ENCODE measurements at places on chromosomes 6 and 20. TPM values are rescaled to one million over a fixed set of nuclear protein-coding genes. Genes with fewer than 3 reads are reported as not detected.
A peak's percentile ranks its signal among the peaks of the same experiment; 100 is the strongest.

The TAF4 gene
- 12.7 TPM for total RNA-seq

The ME1 gene
- total RNA-seq: 7.9 TPM

The SLC32A1 gene
- not detected for total RNA-seq

The C6orf118 gene
- 0.52 TPM for total RNA-seq

The PHACTR1 gene
- 6.0 TPM for total RNA-seq

The RIN2 gene
- 34.0 TPM for total RNA-seq

GRCh38 chr20:33789858-33790182 is 21.3 kb upstream of the CHMP4B start:
- no peak for DNase-seq

GRCh38 chr6:132456700-132457143 is 55.4 kb upstream of the MOXD1 start:
- no peak for DNase-seq

GRCh38 chr6:34074064-34074742 is 71.7 kb downstream of the GRM4 start:
- no peak for DNase-seq

- DNase-seq: peak; percentile 49
These were observed 80.3 kb upstream of the HTR1E start for GRCh38 chr6:86856937-86857563.

GRCh38 chr6:33443619-33444504 is 10.5 kb upstream of the ZBTB9 start:
- no peak for DNase-seq

GRCh38 chr6:41900861-41901260 is 5.7 kb upstream of the USP49 start:
- DNase-seq: no peak

DNA sequence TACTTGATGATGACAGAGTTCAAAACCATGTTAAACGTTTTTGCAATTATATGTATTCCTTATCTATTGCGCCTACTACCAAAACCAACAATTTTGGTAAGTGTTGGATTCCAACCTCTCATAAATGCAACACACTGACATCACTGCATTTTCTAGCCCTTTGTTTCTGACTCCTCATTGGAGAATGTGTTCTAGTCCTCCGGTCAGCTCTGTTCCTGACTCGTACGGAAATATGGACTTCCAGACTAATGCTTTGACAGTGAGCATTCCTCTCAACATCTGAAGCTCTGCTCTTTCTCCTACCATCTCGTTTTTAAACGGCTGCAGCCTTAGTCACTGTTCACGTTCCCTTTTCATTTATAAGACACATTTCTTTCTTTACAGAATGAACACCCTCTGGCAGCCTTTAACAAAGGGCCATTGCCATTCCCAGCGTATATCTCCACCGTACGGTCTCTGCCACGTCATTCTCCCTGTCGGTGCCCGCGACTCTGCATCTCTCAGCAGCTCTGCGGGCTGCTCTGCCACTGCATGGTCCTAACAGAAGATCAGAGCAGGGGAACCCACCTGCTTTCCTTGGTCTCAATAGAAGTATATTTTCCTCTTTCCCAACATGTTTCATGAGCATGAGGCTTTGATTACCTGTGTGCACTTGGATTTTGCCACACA is 103.0 kb upstream of the SYNDIG1 start:
- no peak for DNase-seq

DNA sequence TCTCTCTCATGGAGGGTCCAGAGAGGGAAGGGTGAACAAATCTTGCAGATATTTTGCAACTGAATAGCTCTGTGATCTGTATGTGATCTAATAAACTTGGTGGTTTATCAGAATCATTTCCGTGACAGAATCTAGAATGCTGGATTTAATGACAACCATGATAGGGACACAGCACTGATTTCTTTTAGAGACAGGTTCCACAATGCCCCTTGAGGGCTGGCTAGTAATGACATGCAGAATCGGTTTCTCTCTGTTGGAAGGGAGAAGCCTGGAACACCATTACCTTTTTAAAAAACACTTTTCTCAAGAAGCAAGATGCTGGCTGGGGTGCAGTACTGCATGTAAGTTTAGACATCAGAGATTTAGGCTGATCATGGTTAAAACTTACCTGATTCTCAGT is 313.4 kb downstream of the CDH26 start:
- DNase-seq: no peak

DNA sequence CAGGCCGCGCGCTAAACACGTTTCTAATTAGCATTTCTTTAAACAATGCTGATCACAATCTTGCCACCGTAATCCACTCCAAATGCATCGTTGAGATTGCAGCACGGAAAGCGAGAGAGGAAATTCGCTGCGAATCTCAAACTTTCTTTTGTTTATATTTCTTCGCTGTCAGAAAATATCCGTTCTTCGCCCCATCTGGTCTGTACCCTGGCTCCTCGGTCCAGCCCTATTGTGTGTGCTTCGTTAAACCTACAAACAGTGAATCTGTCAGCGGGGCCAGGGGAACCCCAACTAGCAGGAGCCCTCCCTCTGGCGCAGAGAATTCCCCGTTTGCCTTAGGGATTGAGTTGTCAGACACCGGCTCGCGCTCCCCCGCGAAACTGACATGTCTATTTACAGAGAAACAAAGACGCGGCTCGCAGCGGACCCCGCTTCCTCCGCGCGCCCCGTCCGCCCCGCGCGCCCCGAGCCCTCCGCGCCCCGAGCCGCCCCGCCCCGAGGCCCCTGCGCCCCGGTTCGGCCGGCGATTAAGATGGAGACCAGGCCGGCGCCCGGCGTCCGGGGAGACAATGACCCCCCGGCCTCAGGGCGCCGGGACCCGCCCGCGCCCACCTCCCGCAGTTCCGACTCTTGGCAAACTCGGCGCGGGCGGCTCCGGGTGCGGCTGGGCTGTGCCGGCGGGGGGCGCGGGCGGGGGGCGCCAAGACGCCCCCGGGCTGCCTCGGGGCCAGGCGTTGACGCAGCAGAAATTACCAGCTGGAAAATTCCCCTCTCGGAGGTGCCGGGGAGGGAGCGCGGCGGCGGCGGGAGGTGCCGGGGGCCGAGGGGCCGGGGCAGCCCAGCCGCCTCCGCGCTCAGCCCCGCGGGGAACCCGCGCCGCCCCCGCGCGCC is 874 bp downstream of the ZBTB46 start:
- DNase-seq: no peak

GRCh38 chr20:19835533-19836222 is 77.6 kb downstream of the RIN2 start:
- DNase-seq: no peak

GRCh38 chr6:42332916-42333315 is 115.3 kb upstream of the MRPS10 start:
- no peak for DNase-seq

- no peak for DNase-seq
These were observed 623.9 kb downstream of the KIF16B start for GRCh38 chr20:15949391-15949790.

DNA sequence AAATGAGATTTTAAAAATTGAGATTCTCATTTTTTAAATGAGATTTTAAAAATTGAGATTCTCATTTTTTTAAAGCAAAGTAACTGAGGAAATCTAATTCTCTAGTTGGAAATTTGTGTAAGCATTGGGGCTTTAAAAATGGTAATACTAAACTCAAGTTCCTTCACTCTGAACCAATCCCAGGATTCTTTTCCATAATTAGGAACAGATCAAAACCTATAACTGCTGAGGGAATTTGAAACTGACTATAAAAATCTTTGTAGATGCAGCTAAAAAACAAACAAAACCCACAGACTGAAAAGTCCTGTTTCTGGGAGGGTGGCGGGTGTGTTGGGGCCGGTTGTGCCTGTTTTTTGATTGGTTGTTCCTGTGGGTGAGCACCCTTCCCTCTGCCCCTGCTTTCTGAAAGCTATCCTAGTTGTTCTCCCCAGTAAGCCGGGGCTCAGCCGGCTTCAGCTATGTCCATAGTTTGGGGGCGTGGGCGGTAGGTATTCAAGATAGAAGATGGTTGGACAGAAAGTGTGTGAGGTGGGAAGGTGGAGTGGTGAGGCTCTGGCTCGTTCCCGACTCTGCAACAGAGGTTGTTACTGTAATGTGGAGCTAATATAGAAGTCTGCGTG is 49.3 kb downstream of the GFRA4 start:
- no peak for DNase-seq

DNA sequence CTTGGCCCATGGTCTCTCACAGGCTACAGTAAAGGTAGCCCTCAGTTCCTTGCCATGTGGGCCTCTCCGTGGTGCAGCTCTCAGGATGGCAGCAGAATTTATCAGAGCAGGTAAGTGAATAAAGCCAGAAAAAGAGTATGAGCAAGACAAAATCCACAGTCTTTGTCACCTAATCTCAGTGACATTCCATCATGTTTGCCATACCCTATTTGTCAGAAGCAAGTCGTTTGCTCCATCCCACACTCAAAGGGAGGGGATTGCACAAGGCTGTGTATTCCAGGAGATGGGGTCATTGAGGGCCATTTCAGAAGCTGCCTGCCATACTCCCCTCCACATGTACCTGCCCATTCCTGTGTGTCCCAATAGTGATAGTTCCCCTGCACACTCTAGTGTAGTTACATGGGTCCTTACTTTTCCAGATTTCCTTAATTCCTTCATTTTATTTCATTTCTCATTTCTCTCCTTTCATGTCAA is 24.2 kb downstream of the ISM1 start:
- DNase-seq: no peak

DNA sequence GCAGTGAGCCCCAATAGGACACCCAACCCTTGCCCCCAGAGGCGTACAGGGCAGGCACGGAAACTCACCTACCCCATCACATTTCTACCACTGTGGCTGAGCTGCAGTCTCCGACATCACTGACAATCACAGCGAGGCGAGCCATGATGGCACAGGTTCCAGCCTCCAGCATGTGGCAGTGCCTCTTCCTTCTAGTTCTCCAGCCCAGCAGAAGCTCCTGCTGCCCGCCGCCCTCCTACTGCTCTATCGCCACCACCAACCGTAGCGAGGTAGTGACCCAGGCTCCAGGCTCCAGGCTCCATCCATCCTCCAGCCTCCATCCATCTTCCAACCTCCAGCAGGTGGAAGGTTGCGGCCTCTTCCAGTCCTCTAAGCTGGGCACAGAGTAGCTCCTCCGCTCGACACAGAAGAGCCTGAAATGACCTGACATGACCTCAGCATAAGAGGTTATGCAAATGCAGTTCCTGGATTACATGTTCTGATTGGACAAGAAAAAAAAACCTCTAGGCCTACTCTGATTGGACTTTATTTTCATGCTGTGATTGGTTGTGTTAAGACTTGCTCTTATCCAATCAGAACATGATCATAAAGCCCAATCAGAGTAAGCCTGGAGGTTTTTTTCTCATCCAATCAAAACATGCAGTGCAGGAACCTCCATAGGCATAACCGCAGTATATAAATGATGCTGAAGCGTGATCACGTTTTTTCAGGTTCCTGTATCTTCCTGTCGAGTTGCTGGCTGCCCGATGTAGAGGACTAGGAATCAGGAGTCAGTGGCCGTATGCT is 438.9 kb upstream of the ZNF337 start:
- DNase-seq: no peak

DNA sequence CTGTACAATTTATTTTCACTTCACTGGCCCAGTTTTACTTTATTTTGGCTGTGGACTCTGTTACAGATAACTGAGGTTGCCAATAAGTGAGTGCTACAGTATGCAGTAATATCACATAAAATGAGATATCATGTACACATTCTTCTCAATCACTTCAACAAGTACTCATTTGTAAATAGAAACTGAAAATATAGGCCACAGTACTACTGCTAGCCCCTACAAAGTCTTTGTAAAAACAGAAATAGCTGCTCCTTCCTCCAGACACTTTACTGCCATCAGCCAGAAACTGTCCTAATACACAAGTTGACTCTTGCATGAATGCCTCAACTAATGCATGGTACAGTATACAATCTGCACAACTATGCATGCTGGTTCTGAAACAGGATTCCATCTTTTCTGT is 9.2 kb downstream of the DTNBP1 start:
- DNase-seq: no peak

GRCh38 chr6:122400121-122400450 is 634 bp downstream of the HSF2 start:
- no peak for DNase-seq

DNA sequence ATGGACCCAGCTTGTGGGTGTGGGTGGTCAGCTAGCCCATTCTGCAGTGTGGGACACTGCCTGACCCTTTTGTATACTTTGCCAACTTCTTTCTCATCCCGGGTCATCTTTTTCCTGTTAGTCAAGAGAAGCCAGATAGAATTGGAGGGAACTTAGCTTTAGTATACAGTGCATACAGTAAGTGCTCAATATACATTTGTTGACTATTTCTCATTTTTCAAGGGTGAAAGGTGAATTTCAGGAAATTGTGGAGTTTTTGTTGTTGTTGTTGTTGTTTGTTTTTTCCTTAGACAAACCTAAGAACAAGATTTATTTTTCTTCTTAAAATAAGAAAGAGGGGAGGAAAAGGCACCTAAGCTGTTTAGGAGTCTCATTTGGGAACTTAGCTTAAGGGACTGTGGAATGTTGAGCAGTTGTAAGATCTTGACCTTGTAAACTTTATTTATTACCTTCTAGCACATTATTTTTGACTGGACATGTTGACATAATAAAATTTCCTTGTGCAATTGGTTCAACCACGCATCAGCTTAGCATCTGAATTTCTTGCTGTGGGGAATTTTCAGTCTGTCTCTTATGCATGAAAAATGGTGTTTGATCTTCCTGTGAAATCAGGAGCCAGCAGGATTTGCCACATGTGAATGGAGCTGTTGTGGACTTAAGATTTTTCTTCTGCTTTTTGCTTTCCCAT is 113.6 kb downstream of the ARID1B start:
- DNase-seq: no peak

DNA sequence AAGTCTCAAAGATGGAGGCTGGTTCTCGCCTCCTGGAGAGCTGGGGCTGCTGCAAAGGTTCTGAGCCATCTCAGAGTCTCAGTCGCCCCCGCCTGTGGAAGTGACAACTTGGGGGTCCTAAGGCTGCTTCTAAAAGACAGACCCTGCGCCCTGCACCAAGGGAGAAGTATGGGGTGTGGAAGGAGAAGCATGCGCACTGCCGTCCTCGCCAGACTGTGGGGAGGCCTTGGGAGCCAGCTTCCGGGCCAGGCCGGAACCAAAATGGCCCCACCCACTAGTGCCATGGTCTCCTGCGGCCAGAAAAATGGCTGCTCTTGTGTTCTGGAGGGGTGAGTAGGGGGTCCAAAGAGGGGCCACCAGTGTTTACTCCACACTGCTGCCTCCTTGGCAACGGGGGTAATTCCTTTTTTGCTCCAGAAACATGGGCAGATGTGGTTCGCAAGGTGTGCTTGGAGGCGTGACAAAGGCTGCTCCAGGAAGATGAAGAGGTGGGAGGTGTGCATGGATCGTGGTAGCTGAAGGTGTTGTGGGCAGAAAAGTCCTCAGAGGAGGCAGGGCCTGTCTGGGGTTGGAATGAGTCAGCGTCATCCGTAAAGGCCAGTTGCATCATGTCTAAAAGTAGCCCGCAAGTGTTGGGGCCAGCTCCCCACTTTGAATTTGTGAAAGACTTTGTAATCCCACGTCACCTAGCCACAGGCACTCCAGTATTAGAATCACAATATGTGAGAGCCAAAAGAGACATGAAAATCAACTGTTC is 329.8 kb upstream of the SOX4 start:
- no peak for DNase-seq

Data from body of pancreas (tissue), 4 donors.